ENCODE measurements at places on chromosomes 3 and 15.

DNA sequence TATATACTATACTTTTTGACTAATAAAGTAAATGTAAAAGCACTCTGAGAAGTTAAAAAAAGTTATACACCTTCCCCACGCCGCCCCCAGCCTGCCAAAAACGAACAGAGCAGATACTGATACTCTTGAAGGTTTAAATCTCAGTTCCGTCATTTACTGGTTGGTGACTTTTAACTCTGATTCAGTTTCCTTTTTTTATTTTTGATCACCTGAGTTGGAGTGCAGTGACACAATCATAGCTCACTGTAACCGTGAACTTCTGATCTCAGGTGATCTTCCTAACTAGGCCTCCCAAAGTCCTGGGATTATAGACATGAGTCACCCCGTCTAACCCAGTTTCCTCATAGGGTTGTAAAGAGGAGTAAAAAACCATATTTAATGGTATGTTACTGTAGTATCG, 3.3 kb upstream of the TIPIN start:
- no peak for DNase-seq

- no peak for DNase-seq
Observed at GRCh38 chr3:195028877-195029606, 241.9 kb downstream of the XXYLT1 start.

DNA sequence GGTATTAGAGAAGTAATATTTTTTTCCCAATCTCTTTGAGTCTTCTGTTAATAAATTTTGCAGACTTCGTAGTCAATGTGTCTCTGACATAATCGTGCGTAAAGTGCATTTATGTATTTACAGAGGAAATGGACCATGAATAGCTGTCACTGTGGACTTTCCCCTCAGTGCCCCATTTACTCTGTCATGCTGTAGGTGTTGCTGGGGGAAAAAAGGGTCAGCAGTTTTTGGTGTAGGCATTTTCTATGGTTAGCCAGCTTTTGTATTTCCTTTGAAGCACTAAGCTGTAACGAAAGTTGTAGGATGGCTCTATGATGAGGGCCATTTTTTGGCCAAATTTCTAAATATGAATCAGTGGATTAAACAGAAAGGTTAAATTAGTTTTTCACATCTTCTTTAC, 598.4 kb downstream of the FGF12 start:
- no peak for DNase-seq

GRCh38 chr15:75695220-75695619, 17.4 kb downstream of the CSPG4 start:
- DNase-seq, result no peak

GRCh38 chr3:72800869-72801268, 47.4 kb downstream of the SHQ1 start:
- no peak for DNase-seq

- no peak for DNase-seq
Observed at GRCh38 chr3:59930170-59930569, 880.3 kb upstream of the CFAP20DC start.

DNA sequence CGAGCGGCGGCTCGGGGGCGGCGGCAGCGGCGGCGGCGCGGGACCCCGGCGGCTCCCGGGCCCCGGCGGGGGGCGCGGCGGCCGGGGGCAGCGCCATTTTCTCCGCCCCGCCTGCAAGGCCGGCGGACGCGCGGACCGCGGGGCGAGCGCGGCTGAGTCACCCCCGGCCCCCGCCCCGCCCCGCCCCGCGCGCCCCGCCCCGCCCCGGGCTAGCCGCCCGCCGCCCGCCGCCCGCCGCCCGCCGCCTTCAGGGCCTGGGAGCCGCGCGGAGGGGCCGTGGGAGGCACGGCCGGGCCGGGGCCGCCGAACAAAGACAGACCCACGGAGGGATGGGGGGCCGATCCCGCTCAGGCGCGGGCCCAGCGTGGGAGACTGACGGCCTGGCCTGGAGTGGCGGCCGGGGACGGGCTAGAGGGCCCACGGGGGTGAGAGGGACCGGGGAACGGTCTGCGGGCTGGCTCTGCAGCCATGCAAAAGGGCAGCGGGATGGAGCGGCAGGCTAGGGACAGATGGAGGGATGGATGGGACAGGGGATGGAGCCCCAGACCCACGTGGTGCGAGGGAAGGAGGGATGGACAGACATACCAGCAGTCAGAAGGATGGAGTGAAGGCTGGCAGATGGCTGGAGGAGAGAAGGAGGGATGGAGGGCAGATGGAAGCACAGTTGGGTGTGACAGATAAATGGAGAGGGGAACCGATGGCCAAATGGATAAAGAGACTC, at the start of gene EIF4E3:
Gene EIF4E3 (minus strand): TSS at position 132 of the 721 bp plus-strand sequence. CDS start 35 bp downstream, at position 97.
- DNase-seq, result no peak

GRCh38 chr3:183306798-183307671, 54.0 kb downstream of the B3GNT5 start:
- no peak for DNase-seq

- DNase-seq, result no peak
Observed at GRCh38 chr15:92062505-92062904, 209.0 kb downstream of the SLCO3A1 start.
